Activated B cell treated with CpG ODN at 0.5 μM for 24 hours (primary cell): ENCODE measurements at places on chromosomes 11 and 22. TPM values are rescaled to one million over a fixed set of nuclear protein-coding genes. Genes with fewer than 3 reads are reported as not detected.
A peak's percentile ranks its signal among the peaks of the same experiment; 100 is the strongest.

DNA sequence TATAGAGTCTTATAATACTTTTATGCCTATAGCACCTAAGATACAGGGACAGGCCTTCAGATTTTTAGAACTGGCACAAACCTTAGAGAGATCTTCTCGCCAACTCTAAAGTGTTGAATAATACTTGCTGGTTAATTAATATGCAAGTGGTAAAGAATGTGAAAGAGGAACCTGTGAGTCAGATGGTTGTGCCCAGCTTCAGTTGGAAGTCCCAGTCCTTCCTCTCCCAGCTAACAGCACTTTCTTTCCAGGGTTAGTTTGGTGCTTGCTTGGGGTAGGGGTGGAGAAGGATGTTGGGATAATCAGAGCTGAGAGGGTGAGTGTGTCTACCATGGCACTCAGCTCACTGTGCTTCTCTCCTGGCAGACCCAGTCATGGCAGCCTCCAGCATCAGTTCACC is 4.9 kb upstream of the TMEM132A start:
- no peak for DNase-seq

Gene MYBPC3
- total RNA-seq: 0.46 and 0.69 TPM in 2 replicates

DNA sequence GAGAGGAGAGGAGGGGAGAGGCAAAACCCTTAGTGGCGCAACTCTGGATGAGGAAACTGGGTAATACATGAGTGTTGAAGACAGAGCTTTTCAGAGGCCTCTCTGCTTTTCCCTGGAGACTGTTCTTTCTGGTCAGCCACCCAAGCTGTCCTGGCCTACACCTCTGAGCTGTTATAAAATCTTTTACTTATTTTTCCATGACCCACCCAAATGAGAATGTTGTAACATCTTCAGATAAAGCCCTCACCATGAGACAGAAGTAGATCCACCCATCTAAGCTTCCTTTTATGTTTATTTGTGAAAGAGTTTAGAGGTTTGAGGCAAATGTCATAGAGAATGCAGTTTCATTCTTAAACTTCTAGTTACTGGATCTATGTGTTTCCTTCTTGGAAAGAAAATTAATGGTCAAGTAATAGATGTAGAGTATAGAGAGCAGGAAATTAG is 20.3 kb upstream of the APLP2 start:
- DNase-seq: no peak

DNA sequence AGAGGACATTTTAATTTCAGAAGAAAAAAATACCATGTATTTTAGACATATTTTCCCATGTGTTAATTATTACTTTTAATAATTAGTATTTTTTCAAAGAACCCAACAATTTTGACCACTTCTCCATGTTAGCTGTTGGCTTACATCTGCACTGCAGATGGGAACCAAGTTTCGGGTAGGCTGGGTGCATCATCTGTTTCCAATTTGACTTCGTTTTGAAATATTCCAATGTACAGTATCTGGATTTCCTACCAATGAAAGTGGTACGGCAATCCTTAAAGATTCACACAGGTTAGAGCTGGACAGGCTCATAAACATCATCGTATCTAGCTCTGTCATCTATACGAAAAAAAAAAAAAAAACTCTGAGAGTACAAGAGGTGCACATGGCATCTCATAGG is 670.2 kb downstream of the OPCML start:
- no peak for DNase-seq

Gene FLRT1
- not detected in 2 replicates for total RNA-seq

Gene KCTD14
- total RNA-seq: 0.20 and 0.22 TPM in 2 replicates

GRCh38 chr11:17596711-17597110 is 49.7 kb downstream of the OTOG start:
- no peak for DNase-seq

GRCh38 chr11:130146796-130147195 is 12.8 kb upstream of the ST14 start:
- no peak for DNase-seq

- peak; percentile 62 for DNase-seq
Measured at GRCh38 chr22:46763051-46763705, 728 bp downstream of the TBC1D22A start.

Gene SYCE3
- not detected in 2 replicates for total RNA-seq

GRCh38 chr11:87022254-87022653 is 15.5 kb upstream of the TMEM135 start:
- no peak for DNase-seq
